ENCODE measurements at places on chromosomes 5 and 9. TPM values are rescaled to one million over a fixed set of nuclear protein-coding genes. Genes with fewer than 3 reads are reported as not detected.

IL3 gene
- total RNA-seq, result not detected

CHD1 gene
- 28.2 TPM for total RNA-seq

FER gene
- 24.1 TPM for total RNA-seq

FST gene
- total RNA-seq, result 29.1 TPM

ZNF879 gene
- 4.1 TPM for total RNA-seq

SLC34A1 gene
- total RNA-seq, result not detected

ACOT12 gene
- 0.17 TPM for total RNA-seq

PCAT7 gene
- total RNA-seq, result not detected

LCP2 gene
- total RNA-seq, result not detected

SLC25A46 gene
- total RNA-seq, result 84.2 TPM

TMEM203 gene
- 26.8 TPM for total RNA-seq

VCAN gene
- 388 TPM for total RNA-seq

NKD2 gene
- total RNA-seq, result 4.0 TPM

F12 gene
- 0.63 TPM for total RNA-seq

PDLIM4 gene
- 49.3 TPM for total RNA-seq

ZNF366 gene
- total RNA-seq, result not detected

TNFAIP8 gene
- total RNA-seq, result 31.8 TPM

CDH12 gene
- total RNA-seq, result not detected

GDA gene
- not detected for total RNA-seq

SLC6A3 gene
- total RNA-seq, result not detected

STPG3 gene
- not detected for total RNA-seq

OSMR gene
- total RNA-seq, result 20.1 TPM

ZFR gene
- total RNA-seq, result 48.9 TPM

OR2V2 gene
- not detected for total RNA-seq

ORM2 gene
- total RNA-seq, result not detected
